Hematopoietic multipotent progenitor cell treated with erythropoietin and hydrocortisone succinate and interleukin-3 and kit ligand, for 6 days (in vitro differentiated cells): ENCODE measurements at places on chromosomes 5 and 9.

DNA sequence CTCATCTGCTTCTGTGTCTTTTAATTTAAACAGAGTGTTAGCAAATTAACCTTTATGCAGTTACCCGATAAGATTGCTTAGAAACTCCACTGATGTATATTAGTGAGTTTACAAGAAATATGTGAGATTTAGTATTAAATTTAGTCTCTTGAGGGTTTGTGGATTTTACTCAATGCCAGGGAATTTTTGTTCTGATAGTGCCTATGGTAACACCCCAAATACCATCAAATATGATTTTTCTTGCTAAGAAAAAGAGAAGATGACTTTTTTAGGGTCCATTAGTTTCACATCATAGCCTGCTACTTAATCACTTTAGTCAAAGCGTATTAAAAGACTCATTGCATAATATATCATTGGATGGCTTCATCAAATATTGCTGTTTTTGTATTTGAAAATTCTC, 224.9 kb downstream of the PCSK5 start:
- no peak for DNase-seq

DNA sequence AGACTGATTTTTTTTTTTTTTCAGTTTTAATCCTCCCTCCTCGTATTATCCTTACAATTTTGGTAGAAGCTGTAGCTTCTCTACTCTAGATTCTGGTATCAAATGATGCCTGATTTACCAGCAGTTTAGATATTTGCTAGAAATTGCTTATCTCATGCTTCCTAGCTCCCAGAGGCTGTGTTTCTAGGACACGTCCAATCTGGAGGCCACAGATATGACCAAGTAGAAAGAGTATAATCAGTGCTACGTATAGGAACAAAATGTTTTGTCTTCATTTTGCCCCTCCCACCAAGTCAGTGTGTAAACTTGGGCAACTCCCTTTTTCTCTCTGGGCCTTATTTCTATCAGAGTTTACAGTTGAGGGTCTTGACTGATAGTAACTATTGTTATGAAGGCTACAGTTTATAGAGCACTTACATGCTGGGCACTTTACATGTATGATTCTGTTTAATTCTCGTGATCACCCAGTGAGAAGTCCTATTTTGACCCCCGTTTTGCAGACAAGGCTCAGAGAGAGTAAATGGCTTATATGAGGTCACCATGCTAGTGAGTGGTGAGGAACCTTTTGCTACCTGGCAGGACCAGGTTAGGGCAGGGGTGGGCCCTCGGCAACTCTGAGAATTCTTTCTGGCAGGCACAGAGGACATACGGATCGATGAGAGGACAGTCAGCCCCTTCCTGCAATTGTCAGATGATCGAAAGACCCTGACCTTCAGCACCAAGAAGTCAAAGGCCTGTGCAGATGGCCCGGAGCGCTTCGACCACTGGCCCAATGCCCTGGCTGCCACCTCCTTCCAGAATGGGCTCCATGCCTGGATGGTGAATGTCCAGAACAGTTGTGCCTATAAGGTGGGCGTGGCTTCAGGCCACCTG, 7.6 kb downstream of the HDHD3 start:
- peak; percentile 99 for DNase-seq

DNA sequence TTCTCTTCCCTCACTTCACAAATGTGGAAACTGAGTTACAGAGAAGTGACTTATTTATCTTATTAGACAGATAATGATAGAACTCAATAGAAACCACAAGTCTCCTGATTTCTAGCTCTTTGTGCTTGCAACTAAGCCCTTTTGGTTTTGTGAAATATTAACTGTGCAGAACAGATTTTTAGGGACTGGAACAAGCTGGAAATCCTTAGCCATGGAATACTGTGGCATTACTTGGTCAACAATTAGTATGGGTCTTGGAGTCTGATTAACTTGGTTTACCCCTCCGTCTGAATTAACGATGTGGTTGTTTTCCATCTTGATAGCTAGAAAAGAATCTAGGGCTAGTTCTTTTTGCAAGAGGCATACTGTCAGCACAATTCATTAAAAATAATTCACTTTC, 584 bp upstream of the KLF9 start:
- no peak for DNase-seq

- no peak for DNase-seq
Measured at GRCh38 chr9:24602693-24603352, 57.1 kb upstream of the IZUMO3 start.

GRCh38 chr5:81035522-81035921, 75.4 kb downstream of the RASGRF2 start:
- DNase-seq = no peak

- no peak for DNase-seq
Measured at GRCh38 chr5:114089259-114089658, 272.6 kb upstream of the KCNN2 start.
